Activated CD8-positive, alpha-beta T cell treated with anti-CD3 and anti-CD28 coated beads for 36 hours (primary cell): ENCODE measurements at places on chromosomes 13 and 19. TPM values are rescaled to one million over a fixed set of nuclear protein-coding genes. Genes with fewer than 3 reads are reported as not detected.

MYO16 gene
- not detected for total RNA-seq

- H3K36me3 ChIP-seq = peaks cover 21% of the 10 kb centered on the region
- H3K27me3 ChIP-seq = no peaks in the 10 kb centered on the region
- peak; percentile 41 for DNase-seq
- peaks cover 48% of the 10 kb centered on the region for H3K4me1 ChIP-seq
- peak overlapping the region; percentile 59 for H3K27ac ChIP-seq
Observed at GRCh38 chr13:27442071-27442647, 8.2 kb downstream of the MTIF3 start.

DNA sequence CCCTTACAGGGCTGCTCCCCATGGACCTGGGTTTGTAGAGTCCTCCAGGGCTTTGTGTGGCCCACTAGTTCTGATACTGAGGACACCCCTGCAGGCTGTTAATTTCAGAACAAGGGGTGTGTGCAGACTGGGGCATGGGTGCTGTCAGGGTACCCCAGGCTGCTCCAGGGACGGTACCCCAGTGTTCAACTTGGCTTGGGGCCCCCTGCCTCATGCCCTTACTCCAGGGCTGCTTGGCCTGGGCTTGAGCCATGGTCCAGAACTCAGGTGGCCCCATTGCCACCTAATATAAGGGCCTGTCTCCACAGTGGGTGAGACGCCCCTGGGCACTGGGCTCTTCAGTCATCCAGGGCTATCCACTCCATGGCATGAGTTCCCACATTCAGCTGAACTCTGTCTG is 1417.6 kb downstream of the UQCRFS1 start:
- DNase-seq = no peak
- H3K27me3 ChIP-seq = no peaks in the 10 kb centered on the region
- H3K4me3 ChIP-seq = peak overlapping the region; percentile 95

GRCh38 chr13:105796081-105796480 is 739.4 kb downstream of the EFNB2 start:
- no peaks in the 10 kb centered on the region for H3K36me3 ChIP-seq
- DNase-seq = no peak
- no peaks in the 10 kb centered on the region for H3K4me1 ChIP-seq
- H3K27ac ChIP-seq = no peak overlapping the region
- H3K4me3 ChIP-seq = no peak overlapping the region

- peaks cover 50% of the 10 kb centered on the region for H3K36me3 ChIP-seq
- H3K27ac ChIP-seq = peak overlapping the region; percentile 35
- DNase-seq = no peak
- no peak overlapping the region for H3K4me3 ChIP-seq
- no peaks in the 10 kb centered on the region for H3K27me3 ChIP-seq
- H3K4me1 ChIP-seq = peaks cover 77% of the 10 kb centered on the region
Observed at GRCh38 chr13:99295488-99296252, 11.5 kb downstream of the GPR183 start.
